ENCODE measurements at places on chromosomes 5 and 9. TPM values are rescaled to one million over a fixed set of nuclear protein-coding genes. Genes with fewer than 3 reads are reported as not detected.

DNA sequence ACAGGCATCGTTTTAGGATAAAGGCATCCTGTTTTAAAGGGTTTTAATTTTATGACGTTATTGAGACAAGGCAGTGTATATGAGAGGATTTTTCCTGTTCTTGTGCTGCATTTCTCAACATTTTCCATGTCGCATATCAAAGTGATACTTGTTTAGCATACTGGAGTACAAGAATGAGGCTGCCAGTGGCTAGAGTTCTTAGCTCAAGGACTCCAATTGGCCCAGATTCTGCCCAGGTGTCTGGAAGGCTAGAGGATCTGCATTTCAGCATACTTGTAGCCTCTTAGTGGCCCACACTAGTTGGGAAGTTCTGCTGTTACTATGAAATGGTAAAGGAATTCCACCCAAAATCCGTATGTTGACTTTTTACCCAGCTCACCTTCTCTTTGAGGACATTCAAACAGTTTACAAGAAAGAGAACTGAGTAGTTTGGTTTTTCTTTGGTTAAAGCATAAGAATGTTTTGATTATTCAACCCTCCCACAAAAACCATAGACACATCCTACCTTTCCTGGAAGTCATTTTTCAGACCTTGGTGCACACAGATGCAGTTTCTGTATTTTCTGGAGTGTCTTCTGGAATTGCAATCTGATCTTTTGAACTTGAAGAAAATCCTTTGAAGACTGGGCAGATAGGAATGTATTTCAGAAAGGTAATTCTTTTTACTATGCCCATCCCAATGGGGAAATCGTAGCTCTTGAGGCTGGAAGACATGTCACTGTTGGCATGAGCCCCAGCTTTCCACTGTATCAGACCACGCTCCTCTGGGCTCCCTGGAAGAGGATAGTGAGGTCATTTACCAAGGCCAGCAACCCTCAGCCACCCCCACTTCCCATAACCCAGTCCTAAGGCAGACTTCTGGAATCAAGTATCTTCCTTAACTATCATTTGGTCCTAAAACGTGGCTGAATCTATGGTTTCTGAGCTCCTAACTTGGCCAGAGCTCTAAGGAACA, 11.3 kb downstream of the SLC23A1 start:
- no peaks in the 10 kb centered on the region for H3K4me1 ChIP-seq
- no peak for DNase-seq
- peaks cover 13% of the 10 kb centered on the region for H3K36me3 ChIP-seq
- no peak overlapping the region for H3K4me3 ChIP-seq

DNA sequence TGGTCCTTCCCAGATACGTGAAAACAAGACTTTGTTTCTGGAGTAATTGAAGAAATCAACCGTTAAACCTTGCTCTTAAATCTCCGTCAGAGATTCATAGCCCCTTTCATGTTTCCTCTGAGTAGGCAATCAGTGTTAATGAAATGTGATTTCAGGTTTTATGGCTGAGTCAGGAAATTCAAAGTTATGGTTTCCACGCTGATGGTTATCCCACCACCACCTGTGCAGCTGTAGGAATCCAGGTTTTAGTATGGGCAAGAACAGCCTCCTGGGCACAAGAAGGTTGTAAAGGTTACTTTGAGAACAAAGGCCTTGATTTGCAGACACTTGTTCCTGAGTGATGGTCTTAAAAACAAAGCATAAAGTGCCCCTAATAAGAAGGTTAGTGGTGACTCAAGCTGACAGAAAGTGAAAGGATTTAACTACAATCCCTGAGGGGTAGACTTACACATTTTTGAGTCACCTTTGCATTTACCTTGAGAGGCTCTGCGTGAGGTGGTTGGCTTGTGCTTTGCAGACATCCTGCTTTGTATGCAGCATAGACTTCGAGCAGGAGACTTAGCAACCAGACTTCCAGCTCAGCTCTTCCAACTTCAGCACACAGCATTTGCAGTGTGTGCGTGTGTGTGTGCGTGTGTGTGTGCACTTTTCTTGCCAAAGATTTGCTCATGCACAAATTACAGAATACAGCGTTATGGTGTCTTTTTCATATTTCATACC, 159.6 kb downstream of the TLE4 start:
- peaks cover 7% of the 10 kb centered on the region for H3K4me1 ChIP-seq
- no peak overlapping the region for H3K4me3 ChIP-seq
- no peak for DNase-seq
- H3K27ac ChIP-seq = peak overlapping the region; percentile 26
- H3K36me3 ChIP-seq = peaks cover 11% of the 10 kb centered on the region

CENPH gene
- total RNA-seq = 160 TPM

PCDHGA6 gene
- 0.77 TPM for total RNA-seq

- H3K36me3 ChIP-seq = no peaks in the 10 kb centered on the region
- no peaks in the 10 kb centered on the region for H3K27me3 ChIP-seq
- DNase-seq = no peak
- H3K4me3 ChIP-seq = no peak overlapping the region
- H3K27ac ChIP-seq = no peak overlapping the region
These were observed 75.0 kb downstream of the TNC start for GRCh38 chr9:115042781-115043509.

DNA sequence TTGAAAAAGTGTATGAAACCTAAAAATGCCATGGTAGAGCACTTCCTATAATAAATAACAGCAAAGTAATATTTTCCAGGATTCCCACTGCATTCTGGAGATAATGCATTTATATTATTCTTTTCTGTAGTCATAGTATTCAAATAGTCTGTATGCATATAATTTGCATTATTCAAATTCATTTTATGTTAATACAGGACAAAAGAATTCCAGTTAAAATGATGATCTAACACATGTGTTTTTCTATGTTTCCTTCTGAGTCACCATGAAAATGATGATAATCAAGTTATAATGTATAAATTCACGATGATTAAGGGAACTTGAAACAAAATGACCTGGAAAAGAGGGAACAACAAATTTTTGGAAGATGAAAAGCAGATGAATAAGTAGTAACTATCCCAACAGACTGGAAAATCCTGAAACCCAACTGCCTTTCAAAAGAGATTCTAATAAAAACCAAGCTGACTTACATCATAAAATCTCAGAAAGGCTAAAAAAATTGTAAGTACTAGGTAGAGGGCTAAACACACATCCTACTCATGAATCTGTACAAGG, 358.6 kb upstream of the PAPPA start:
- no peak for DNase-seq
- no peaks in the 10 kb centered on the region for H3K36me3 ChIP-seq
- no peak overlapping the region for H3K27ac ChIP-seq
- no peaks in the 10 kb centered on the region for H3K27me3 ChIP-seq
- H3K4me1 ChIP-seq = no peaks in the 10 kb centered on the region

TRIM41 gene
- 8.1 TPM for total RNA-seq

NFIB gene
- 0.40 TPM for total RNA-seq

GRCh38 chr9:128787659-128788058, 606 bp downstream of the TBC1D13 start:
- no peak for DNase-seq
- H3K4me1 ChIP-seq = peaks cover 7% of the 10 kb centered on the region
- no peaks in the 10 kb centered on the region for H3K36me3 ChIP-seq
- no peaks in the 10 kb centered on the region for H3K27me3 ChIP-seq
- H3K27ac ChIP-seq = no peak overlapping the region

DNA sequence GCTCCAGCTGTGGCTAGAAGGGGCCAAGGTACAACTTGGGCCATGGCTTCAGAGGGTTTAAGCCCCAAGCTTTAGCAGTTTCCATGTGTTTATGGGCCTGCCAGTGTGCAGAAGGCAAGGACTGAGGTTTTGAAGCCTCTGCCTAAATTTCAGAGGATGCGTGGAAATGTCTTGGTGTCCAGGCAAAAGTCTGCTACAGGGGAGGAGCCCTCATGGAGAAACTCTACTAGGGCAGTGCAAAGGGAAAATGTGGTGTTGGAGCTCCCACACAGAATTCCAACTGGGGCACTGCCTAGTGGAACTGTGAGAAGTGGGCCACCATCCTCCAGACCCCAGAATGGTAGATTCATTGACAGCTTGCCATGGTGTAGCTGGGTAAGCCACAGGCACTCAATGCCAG, 527.2 kb upstream of the RORB start:
- DNase-seq = no peak
- H3K4me1 ChIP-seq = no peaks in the 10 kb centered on the region
- no peak overlapping the region for H3K4me3 ChIP-seq
- no peaks in the 10 kb centered on the region for H3K36me3 ChIP-seq
- H3K27ac ChIP-seq = no peak overlapping the region

OR1Q1 gene
- total RNA-seq = not detected

DNA sequence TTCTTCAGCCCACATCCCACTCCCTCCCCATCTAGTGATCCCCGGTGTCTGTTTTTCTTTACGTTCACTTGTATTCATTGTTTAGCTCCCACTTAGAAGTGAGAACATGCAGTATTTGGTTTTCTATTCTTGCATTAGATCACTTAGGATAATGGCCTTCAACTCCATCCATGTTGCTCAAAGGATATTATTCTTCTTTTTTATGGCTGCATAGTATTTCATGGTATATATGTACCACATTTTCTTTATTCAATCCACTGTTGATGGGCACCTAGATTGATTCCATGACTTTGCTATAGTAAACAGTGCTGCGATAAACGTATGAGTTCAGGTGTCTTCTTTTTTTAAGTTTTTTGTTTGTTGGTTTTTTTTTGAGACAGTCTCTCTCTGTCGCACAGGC, 29.1 kb upstream of the CCNB1 start:
- H3K27me3 ChIP-seq = no peaks in the 10 kb centered on the region
- H3K4me1 ChIP-seq = no peaks in the 10 kb centered on the region
- no peaks in the 10 kb centered on the region for H3K36me3 ChIP-seq
- DNase-seq = no peak

SPINK1 gene
- total RNA-seq = not detected

DNA sequence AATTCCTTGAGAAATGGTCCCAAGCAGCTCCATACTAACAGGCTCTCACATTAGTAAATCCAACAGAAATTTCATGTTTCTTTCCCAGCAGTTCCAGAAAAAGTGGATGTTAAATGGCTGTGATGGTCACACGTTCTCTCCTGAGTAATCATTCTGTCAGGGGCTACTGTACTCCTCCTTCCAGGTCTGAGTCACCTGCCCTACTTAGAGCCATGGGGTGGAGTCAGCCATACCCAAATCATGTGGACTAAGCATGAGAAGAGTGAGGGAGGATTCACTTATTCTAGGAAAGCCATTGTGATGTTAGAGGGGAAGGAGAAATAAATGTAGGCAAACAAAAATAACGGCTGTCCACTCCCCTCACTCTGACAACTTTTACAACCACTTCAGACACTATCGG, 547.2 kb downstream of the CSNK1G3 start:
- H3K27ac ChIP-seq = no peak overlapping the region
- no peaks in the 10 kb centered on the region for H3K36me3 ChIP-seq
- DNase-seq = no peak
- H3K27me3 ChIP-seq = no peaks in the 10 kb centered on the region

DNA sequence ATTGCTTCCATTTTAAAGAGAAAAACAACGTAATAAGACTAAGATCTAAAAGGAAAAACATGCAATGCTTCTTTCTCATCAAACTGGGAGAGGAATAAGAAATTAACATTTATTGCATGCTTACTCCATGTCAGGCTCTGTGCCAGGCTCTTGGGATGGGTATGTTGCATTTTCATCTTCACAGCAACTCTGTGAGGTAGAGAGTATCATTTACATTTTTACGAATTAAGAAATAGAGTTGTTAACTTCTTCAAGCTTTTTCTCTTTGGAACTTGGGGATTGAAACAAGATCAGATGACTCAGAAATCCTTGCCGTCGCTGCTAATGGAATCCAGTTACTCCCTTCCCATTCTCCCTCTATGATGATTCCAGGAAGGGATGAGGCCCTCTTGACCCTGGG, 39.5 kb downstream of the PDE8B start:
- no peak overlapping the region for H3K27ac ChIP-seq
- H3K4me1 ChIP-seq = no peaks in the 10 kb centered on the region
- no peak overlapping the region for H3K4me3 ChIP-seq
- DNase-seq = no peak
- H3K36me3 ChIP-seq = no peaks in the 10 kb centered on the region
- H3K27me3 ChIP-seq = no peaks in the 10 kb centered on the region

PFN3 gene
- total RNA-seq = not detected

DOK3 gene
- total RNA-seq = 0.93 TPM

DNA sequence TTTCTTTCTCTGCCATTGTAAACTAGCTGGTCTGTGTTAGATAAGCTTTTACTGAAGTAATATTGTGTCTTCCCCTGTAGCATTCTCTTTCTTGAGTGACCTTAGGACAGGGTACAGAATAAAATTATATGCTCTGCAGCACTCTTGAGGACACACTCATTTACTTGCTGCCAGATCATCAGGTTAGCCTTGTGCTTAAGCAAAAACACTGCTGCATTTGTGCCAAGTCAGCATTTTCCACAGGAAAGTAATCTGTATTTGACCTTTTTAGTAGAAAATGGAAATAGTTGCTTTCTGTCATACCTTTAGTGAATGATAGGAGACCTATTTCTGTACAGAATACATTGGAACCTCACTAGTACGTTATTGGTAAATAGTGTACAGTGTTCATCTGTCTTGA, 54.2 kb downstream of the LMNB1 start:
- no peak overlapping the region for H3K4me3 ChIP-seq
- no peak for DNase-seq
- no peaks in the 10 kb centered on the region for H3K4me1 ChIP-seq
- H3K36me3 ChIP-seq = peaks cover 35% of the 10 kb centered on the region

GRCh38 chr9:69976152-69976551, 67.5 kb upstream of the MAMDC2 start:
- H3K4me1 ChIP-seq = no peaks in the 10 kb centered on the region
- DNase-seq = no peak
- no peaks in the 10 kb centered on the region for H3K27me3 ChIP-seq
- H3K36me3 ChIP-seq = no peaks in the 10 kb centered on the region
- H3K4me3 ChIP-seq = no peak overlapping the region
- no peak overlapping the region for H3K27ac ChIP-seq

DNA sequence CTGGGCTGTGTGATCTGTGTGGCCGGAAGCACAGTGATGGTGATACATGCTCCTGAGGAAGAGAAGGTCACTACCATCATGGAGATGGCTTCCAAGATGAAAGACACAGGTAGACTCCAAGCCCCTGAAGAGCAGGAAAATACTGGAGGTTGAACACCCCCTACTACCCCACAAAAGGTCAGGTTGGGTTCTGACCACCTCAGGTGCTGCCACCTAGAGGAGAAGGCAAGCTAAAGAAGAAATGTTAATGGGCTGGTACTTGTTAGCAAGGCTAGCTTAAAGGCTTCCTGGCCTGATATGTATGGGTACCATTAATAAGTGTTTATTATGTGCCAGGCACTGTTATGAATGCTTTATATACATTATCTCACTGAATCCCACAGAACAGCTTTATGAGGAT, 11.7 kb downstream of the NIPAL4 start:
- no peak overlapping the region for H3K27ac ChIP-seq
- DNase-seq = peak; percentile 59
- no peaks in the 10 kb centered on the region for H3K36me3 ChIP-seq

DNA sequence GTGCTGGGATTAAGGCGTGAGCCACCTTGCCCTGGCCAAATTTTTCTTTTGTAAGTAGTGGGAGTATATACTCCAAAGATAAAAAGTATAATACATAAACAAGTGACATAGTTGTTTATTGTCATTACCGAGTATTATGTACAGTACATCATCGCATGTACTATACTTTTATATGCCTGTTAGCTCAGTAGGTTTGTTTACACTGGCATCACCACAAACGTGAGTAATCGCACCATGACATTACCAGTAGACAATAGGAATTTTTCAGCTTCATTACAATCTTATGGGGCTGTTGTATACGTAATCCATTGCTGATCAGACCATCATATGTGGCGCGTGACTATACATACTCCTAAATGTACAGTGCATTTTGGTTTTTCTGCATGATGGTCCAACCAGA, 9.8 kb downstream of the SECISBP2 start:
- no peak overlapping the region for H3K27ac ChIP-seq
- H3K36me3 ChIP-seq = peaks cover 11% of the 10 kb centered on the region
- H3K4me1 ChIP-seq = no peaks in the 10 kb centered on the region
- no peak overlapping the region for H3K4me3 ChIP-seq
- H3K27me3 ChIP-seq = no peaks in the 10 kb centered on the region

All from neural progenitor cell (in vitro differentiated cells).